NCI-H526 (cell line): ENCODE measurements at places on chromosomes 4 and X.

DNA sequence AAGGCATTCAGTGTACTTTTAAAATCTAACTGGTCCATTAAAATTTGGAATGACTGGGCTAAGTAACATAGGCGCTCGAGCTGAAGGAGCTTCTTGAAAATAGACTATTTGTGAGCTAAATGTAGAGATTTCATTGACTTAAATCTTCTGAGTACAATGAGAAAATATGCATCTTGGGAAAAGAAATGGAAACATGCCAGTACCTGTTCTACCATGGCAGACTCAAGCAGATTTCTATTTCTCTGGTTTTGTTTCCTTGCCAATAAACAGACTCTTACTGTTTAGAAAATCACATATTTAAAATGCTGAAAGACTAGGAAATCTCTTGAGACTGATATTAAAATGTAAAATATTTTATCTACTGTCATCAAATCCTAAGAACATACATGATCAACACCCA, 678.1 kb downstream of the FAT4 start:
- DNase-seq = no peak

- DNase-seq = no peak
These were observed 327.7 kb upstream of the F9 start for GRCh38 chrX:139202742-139203420.

DNA sequence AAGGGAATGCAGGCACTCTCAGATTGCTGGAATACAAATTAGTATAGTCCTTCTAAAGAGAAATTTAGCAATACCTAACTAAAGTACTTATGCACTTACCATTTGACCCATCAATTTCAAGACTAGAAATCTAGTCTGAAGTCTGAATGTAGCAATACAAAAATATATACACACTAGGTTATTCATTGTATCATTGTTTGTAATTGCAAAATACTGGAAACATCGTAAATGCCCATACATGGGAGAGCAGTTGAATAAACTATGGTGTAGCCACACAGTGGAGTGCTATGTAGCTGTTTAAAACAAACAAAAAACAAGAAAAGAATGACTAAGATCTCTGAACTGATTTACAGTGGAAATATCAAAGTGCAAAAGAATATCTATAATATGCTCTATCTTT, 346.4 kb downstream of the ZNF674 start:
- DNase-seq = no peak

GRCh38 chrX:17470136-17470535, 95.1 kb downstream of the NHS start:
- DNase-seq = no peak

DNA sequence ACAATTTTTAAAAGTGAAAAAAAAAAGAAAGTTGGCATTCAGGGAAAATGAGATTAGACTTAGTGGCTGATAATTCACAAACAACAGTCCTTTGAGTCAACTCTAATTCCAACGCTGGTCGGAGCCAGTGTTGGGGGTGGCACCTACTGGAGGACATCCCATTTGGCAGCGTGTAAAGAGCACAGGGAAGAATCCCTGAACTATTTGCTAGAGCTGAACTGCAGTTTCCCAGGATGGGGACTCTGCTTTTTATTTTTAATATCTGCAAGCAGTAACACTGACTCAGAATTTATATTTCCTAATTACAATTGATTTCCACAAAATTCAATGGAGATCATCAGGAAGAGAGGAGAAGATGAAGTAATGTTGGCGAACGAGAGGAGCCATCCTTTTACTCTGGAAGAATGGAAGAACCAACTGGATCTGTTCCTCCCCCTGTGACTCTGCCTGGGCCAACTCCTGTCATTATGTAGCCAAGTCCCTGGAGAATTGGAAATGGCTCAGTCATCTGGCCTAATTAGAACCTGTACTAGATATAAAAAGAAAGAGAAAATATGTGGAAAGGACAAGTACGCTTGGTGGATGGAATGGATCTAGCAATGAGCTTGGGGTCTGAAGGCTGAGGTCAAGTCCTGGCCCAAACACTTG, 76.7 kb downstream of the IRF2 start:
- peak; percentile 3 for DNase-seq

- no peak for DNase-seq
These were observed 64.2 kb upstream of the RPL34 start for GRCh38 chr4:108556166-108556565.

DNA sequence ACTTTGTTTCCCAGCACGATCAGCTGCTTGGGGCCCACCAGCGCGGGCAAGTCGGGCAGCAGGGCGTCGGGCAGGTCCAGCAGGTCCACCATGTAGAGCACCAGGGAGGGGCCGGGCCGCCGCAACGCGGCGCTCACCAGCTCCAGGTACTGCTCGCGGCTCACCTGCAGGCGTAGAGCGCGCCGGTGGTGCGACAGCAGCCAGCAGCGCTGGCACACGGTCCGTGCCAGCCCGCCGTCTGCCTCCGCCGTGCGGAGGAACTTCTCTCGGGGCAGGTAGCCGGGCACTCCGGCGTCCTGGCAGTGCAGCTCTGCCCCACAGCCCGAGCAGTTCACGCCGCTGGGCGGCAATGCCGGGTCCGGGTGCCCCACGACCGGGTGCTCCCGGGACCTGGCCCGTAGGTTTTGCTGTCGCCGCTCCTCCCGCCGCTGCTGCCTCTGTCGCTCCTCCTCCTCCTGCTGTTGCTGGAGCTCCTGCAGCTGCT, 527 bp downstream of the NOA1 start:
- peak; percentile 18 for DNase-seq

DNA sequence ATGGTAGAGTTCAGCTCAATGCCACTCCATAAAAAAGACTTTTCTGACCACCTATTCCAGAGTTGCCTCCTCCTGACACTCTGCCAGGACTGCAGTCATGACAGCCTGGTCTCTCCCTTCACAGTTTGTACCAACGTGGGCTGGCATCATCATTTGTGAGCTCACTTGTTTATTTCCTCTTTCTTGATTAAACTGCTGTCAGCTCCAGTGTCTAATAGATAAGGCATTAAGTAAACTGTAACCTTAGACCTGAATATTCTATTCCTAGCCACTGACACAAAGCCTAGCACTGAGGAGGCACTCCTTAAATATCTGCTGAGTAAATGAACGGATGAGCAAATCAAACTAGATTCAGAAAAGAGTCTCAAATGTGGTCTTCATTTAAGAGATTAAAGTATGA, 48.7 kb downstream of the DDX60 start:
- no peak for DNase-seq

GRCh38 chr4:151402145-151402865, 6.7 kb upstream of the FHIP1A start:
- no peak for DNase-seq
